ENCODE measurements at places on chromosomes 1 and 21.

DNA sequence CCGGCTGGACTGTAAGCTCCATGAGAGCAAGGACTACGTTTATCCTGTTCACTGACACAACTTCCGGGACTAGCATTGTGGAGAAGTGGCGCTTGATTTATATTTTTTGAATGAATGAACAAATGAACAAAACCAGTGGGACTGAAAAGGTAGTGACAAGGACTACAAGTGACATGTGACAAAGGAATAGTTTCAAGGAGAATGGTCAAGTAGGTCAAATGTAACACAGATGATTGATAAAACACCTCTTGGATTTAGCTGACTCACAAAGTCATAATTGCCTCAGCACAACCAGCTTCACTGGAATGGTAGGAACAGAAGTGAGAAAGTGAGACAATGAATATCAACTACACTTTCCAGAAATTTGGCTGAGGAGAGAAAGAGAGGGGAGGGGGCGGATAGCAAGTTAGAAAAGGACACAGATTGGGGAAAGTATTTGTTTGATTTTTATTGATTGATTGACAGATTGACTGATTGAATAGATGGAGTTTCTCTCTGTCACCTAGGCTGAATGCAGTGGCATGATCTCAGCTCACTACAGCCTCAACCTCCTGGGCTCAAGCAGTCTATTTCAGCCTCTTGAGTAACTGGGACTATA lies 14.2 kb downstream of the MTF1 start:
- DNase-seq = no peak

- no peak for DNase-seq
Observed at GRCh38 chr21:36663033-36663855, 35.7 kb upstream of the SIM2 start.

- DNase-seq = no peak
Observed at GRCh38 chr1:33462405-33463164, 9.9 kb upstream of the ZSCAN20 start.

- DNase-seq = no peak
Observed at GRCh38 chr1:94654031-94654430, 112.5 kb upstream of the F3 start.

DNA sequence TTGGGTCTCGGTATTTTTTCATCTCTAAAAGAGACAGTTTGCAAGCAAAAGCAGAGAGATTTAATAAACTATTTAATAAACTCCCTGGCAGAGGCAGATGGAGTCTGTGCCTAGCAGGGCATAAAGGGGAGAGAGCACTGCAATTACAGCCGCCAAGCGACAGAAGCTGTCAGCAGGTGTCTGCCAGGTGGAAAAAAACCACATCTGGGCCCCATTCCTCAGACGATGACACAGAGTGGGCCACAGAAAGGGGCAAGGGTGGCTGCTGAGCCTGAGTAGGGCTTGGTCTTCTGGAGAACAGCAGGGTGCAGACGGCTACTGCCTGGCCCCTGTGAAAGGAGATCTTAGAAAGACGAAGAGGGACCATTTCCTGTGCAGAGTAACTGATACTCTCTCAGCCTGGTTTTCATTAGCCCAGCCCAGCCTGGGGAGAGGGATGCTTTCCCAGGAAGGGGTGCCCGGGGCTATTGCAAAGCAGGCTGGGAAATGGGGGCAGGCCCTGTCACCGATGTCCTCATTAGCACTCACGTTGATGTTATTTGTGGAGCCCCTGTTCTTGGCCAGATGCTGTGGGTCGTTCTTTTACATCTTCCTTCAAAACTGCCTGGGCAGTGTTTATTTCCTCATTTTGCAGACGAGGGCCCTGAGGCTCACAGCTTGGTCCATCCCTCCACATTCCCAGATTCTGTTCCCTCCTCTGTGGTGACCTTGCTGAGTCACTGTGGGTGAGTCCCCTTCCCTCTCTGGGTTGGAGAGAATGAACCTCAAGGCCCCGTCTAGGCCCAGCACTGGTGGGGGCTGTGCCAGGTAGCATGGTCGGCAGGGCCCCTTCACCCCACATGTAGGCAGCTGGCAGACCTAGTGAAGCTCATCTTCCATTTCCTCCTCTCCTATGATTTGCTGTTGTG lies 472.7 kb downstream of the PTPRU start:
- no peak for DNase-seq

DNA sequence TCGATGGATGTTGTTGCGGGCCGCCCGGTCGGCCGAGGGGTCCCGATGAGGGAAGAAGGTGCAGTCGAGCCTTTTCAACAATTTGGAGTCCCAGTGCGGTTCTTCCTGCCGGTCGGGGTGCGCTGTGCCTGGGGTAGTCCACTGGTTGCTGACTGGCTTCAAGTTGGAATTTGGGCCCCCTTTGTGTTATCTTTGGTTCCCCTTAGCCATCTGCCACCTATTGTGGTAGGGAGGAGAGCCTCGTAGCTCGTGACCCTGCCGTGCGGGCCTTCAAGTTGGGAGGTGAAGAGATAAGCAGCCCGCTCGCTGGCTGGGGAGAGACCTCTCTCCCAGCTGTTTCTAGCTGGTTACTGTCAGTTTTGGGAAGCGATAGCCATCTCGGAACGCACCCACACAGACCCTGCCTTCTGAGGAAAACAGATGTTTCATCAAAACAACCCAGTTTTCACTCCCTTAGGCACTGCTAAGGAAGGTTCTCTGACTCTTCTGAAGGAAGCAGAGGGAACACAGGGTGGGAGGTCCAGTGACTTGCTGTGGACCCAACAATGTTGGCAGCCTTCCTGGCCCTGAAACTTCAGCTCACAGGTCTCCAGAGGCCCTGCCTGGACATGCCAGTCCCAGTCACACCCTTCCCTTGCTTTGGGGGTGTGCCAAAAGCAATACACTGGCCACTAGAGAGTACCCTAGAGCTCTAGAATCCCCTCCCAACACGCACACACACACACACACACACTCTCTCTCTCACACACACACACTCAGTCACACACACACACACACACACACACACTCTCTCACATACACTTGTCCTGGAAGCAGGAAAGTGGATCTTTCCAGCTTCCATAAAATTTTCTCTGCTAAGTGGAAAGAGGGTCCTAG lies 1.0 kb downstream of the BTG2 start:
- no peak for DNase-seq

- no peak for DNase-seq
Observed at GRCh38 chr1:174946031-174946430, 53.7 kb upstream of the CACYBP start.

DNA sequence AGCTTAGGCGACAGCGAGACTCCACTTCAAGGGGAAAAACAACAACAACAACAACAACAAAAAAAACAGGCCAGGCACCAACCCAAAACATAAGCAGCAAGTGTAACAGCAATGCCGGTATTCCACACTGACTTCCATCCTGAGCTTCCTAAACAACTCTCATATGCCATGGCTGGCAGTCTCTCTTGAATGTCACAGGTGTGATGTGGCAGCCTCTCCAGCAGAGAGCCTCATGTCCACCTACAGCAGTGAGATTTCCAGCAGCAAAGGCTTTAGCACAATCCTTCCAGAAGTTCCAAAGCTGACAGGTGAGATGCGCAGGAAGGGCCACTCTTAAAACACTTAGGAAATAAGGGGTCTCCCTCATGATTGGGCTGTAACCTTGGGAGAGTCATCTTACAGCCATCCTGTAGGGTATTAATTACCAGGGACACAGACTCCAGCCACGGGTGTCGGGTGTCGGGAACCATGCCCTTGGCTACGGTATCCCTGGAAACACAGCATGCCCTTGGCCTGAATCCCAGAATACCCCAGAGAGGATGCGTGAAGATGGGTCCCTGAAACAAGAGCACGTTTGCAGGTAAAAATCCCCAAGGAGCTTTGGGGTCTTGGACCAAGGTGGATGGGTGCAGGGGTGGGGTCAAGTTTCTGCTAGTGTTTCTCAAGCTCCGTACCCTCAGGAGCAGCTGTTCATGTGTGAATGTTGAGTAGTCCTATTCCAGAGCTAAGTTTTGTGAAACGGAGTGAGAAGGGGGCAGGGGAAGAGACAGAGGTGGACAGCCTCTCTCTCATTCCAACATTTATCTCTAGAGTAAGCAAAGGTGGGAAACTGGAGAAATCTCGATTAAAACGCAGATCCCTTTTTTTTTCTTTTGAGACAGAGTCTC lies 31.4 kb downstream of the CLSTN1 start:
- no peak for DNase-seq

DNA sequence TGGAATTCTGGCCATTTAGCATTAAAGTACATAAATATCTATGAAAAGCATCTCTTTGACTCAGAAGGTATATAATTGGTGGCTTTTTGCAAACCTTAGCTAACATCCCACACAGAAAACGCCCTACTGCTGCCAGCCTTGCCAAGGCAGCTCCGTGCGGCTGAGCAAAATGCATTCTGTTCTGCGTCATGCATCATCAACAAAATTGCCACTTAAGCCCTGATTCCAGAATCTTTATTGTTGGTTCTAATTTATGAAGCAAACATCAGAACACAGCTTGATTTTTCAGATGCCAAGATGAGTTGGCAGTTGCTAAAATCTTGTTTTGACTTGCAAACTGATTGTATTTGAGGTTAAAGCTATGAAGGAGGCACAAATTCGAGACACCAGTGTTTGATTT lies 314.9 kb upstream of the DEPDC1 start:
- DNase-seq = no peak

- DNase-seq = no peak
Observed at GRCh38 chr1:183622884-183623785, 12.4 kb downstream of the ARPC5 start.

GRCh38 chr1:160534823-160535605 lies 12.0 kb upstream of the SLAMF6 start:
- DNase-seq = no peak

DNA sequence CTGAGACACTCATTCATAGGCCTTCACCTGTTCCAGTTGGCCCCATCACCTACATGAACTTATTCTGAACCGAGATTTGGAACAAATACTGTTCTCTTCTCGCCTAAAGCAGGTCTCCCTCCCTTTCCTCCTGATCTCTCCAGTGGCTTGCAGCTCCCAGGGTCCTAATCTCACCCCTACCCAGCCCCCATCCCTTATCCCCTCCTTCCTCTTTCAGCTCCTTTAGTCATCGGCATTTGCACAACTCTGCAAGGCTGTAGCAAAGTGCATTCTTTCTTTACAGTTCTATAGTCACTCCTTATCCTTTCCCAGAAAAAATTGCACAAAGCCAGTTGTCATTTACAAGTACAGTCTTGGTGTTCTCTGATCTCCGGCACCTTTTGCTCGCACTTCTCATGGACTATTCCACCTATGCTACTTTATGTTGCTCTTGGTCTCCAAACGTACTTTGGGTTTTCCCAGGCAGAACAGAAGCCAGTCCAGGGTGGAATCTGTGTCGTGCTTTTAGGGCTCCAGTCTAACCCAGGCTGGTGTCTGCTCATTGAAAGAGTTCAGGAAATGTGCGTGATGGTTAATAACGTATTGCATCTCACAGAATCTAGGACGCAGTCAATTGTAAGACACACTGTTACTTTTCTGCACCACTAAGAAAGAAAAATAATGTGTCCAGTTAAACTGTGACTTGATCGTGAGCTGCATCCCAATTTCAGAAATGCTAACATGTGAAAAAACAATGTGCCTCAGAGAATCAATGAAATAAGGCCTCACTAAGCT lies 965 bp downstream of the ABCA4 start:
- no peak for DNase-seq

Measured in activated naive CD4-positive, alpha-beta T cell (primary cell).